ENCODE measurements at places on chromosomes 1 and 21. TPM values are rescaled to one million over a fixed set of nuclear protein-coding genes. Genes with fewer than 3 reads are reported as not detected.

GRCh38 chr1:119631086-119631432 is 17.0 kb downstream of the ZNF697 start:
- no peak for DNase-seq

Gene TMPRSS15
- not detected for total RNA-seq

- DNase-seq, result peak; percentile 91
Measured at GRCh38 chr1:17233675-17234320, 15.1 kb upstream of the PADI3 start.

Gene FBXO2
- total RNA-seq, result 1.7 TPM

DNA sequence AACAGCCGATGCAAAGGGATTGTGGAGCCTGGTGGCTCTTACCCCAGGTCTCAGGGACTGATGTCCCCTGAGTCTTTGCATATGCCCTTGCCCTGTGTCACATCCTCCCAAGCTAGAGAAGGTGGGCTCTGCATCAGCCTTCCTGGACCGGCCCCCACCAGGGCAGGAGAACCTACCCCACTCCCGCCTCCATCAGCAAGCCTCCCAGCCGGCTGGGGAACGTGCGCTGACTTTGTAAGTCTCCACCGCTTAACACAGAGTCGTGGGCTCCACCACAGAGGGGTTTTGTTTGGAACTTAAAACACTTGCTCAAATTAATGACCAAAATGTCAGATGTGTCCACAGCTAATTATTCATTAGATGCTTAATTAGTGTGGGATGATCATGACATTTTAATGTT is 255.2 kb upstream of the VAMP3 start:
- DNase-seq, result no peak

Gene SYCP1
- total RNA-seq, result not detected

GRCh38 chr1:203464226-203464625 is 11.4 kb upstream of the PRELP start:
- no peak for DNase-seq

DNA sequence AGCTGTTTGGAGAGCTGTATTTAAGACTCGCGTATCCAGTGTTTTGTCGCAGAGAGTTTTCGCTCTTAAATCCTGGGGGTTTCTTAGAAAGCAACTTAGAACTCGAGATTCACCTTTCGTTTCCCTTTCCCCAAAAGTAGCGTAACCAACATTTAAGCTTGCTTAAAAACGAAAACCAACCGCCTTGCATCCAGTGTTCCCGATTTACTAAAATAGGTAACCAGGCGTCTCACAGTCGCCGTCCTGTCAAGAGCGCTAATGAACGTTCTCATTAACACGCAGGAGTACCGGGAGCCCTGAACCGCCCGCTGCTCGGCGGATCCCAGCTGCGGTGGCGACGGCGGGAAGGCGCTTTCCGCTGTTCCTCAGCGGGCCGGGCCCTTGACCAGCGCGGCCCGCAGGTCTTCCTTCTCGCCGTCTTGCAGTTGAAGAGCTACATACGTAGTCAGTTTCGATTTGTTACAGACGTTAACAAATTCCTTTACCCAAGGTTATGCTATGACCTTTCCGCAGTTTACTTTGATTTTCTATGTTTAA is 1.9 kb downstream of the OLIG1 start:
- peak; percentile 16 for DNase-seq

GRCh38 chr1:153921803-153922075 is 1.0 kb downstream of the GATAD2B start:
- peak; percentile 28 for DNase-seq

DNA sequence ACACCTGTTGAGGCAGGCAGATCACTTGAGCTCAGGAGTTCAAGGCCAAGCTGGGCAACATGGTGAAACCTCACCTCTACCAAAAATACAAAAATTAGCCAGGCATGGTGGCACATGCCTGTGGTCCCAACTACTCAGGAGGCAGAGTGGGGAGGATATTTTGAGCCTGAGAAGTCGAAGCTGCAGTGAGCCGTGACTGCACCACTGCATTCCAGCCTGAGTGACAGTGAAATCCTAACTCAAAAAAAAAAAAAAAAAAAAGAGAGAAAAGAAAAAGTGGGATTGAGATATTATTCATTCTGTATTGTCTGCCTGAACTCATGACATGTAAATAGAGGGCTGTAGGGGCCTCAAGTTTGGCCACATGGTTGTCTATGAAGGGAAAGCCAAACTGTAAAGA is 37.3 kb downstream of the WNT2B start:
- no peak for DNase-seq

Gene IL24
- total RNA-seq, result not detected

DNA sequence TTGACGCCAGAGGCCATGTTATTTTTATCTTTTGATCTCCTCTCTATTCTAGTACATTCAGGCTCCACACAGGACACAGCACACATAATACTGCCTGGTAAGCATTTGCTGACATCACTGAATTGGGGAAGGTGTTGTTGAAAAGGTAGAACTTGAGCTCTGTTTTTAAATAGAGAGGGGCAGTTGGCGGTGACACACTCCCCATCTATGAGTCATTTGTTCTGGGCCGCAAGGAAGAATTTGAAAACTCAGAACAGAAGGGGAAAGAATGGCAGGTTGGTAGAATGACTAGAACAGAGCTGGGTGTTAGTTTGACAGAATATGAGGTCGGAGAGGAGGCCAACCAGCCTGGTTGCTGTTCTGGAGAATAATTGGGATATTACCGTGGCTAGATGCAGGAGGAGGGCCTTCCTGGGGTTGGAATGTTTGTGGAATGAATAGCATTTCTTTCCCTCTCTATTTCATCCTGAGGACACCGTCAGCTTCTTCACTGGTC is 52.1 kb upstream of the ERRFI1 start:
- DNase-seq, result peak; percentile 60

Gene PTCH2
- total RNA-seq, result 0.05 TPM

DNA sequence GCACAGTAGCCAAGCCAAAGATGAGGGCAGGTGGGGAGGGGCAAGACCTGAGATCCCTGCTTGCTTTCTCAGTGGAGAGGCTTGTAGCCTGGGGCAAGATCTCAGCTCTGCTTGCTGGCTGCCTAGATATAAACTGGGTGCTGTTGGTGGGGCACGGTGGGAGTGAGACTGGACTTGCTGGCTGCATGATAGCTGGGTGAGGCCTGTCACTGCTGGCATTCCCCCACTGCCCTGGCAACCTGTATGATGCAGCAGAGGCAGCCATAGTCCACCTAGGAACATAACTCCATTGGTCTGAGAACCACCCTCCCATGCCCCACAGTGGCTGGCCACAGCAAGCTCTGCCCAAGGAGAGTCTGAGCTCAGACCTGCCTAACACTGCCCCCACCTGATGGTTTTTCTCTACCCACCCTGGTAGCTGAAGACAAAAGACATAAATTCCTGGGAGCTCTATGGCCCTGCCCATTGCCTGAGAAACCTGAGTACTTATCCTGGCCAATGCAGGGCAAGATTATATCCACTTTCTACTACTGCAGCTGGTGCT is 261.9 kb upstream of the DEPDC1 start:
- no peak for DNase-seq

Gene MNDA
- total RNA-seq, result not detected

DNA sequence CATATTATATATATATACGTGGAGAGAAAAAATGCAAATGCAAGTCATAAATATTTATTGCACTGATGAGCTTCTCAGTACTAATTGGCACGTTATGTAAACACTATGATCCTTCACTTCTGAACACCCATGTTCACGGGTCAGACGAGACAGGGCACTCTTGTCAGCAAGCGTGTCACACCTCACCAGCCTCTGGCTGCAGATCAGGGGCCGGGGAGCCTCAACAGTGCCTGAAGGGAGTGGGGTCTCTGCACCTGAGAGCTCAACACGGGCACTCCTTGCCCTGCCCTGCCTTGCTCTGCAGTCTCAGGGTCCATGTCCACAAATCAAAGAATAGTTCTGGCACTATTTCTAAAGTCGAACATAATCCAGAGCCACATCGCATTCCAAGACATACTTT is 409 bp upstream of the HIVEP3 start:
- DNase-seq, result no peak

DNA sequence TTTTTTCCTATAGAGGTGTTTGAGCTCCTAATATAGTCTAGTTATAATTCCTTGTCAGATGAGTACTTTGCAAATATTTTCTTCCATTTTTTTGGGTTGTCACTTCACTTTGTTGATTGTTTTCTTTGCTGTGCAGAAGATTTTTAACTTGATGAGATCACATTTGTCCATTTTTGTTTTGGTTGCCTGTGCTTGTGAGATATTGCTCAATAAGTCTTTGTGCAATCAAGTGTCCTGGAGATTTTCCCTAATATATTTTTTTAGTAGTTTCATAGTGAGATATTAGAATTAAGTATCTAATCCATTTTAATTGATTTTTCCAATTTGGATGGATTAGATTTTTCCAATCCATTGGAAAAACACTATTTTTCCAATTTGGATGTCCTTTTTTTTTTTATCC is 1395.5 kb downstream of the PLA2G4A start:
- no peak for DNase-seq

GRCh38 chr1:81547912-81548303 is 252.8 kb upstream of the ADGRL2 start:
- no peak for DNase-seq

DNA sequence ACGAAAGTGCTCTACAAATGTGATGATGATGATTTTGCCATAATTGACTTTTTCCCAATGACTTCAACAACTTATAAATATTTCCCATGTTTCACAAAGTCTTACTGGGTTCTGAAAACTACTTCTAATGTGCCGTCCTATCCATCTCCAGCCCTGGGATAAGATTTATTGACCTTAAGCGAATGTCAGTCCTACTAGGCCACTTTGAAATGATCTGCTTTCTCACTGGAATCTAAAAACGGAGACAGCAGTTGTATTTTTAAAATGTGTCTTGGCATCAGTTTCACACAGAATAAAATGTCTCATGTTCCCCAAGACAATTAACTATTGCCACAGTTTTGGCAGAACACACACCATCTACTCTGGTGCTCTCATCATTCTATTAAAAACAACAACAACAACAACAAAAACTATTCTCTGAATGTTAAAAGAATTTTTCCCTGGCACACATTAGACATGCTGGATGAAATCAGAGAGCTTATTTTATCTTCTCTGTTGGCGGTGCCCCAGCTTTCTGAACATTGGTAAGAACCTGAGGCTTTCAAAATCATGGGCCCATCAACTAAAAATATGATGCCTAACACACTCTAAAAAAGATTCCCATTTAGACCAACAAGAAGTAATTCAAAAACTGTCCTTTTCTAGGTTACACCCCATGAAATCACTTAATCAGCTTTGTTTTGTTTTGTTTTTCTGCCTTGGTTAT is 23.1 kb upstream of the DNASE2B start:
- DNase-seq, result no peak

GRCh38 chr1:39086386-39086785 is 60.2 kb downstream of the NDUFS5 start:
- DNase-seq, result no peak

Gene FCRL2
- not detected for total RNA-seq

- DNase-seq, result no peak
Measured at GRCh38 chr21:37606549-37606948, 240.0 kb downstream of the DYRK1A start.

Data from dermis blood vessel endothelial cell (primary cell).